ENCODE measurements at places on chromosomes 5 and 9.
A peak's percentile ranks its signal among the peaks of the same experiment; 100 is the strongest.

DNA sequence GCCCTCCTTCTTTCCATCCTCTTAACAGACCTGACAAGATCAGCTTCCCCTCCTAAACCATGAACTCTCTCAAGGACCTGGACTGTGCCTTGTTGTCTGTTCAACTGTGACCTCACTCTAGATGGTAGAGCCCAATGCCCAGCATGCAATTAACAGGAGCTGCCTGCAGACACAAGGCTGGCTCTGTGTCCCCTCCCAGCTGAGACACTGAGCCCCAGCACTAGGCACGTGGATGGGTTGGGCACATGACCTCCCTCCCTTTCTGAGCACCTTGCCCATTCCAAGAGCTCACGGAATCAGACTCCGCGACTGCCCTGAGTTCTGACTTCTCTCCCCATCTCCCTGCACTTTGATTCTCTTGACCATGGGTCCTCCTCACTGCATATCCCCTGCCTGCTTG is 93.5 kb upstream of the LRRTM2 start:
- no peak for DNase-seq

- DNase-seq = no peak
Measured at GRCh38 chr9:86605303-86605702, 251.1 kb upstream of the TUT7 start.

- DNase-seq = no peak
Measured at GRCh38 chr9:137739371-137740309, 120.8 kb downstream of the EHMT1 start.

- no peak for DNase-seq
Measured at GRCh38 chr5:69504036-69504435, 11.4 kb downstream of the OCLN start.

- no peak for DNase-seq
Measured at GRCh38 chr9:33246269-33246860, 6.4 kb downstream of the SPINK4 start.

GRCh38 chr5:174140452-174141020 is 95.0 kb downstream of the NSG2 start:
- no peak for DNase-seq

DNA sequence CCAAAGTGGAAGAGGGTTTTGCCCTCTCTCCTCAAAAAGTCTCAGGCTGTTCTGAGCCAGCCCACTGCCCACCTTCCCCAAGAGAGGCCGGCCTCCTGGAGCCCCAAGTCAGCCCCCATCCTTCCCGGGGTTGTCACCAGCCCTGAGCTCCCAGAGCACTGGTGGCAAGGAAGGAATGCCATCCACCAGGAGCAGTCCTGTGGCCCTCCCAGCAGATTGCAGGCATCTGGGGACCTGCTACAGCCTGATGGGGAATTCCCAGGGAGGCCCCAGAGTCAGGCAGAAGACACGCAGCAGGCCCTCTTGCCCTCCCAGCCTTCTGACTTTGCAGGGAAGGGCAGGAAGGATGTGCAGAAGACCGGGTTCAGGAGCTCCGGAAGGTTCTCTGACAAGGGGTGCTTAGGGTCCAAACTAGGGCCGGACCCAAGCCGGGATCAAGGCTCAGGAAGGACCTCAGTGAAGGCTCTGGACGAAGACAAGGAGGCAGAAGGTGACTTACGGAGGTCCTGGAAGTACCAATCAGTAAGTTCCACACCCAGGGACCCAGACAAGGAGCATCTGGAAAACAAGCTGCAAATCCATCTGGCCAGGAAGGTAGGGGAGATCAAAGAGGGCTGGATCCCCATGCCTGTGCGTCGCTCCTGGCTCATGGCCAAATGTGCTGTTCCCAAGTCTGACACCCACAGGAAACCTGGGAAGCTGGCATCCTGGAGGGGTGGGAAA is 3.7 kb downstream of the SPATA31E1 start:
- DNase-seq = no peak

DNA sequence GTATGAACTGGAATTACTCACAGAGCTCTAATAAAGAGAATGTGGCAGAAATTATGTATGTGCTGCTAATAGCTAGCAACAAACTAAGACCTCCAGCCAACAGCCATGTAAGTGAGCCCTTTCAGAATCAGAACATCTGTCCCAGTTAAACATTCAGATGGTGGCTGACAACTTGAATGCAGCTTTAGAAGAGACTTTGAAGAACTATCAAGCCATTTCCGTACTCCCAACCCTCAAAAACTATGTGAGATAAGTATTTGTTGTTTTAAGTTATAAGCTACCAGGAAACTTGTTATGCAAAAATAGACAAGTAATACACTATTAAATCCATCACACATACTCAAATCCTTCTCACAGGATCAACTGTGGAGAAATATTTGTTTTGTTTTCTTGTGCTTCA is 205.2 kb upstream of the EDIL3 start:
- DNase-seq = no peak

DNA sequence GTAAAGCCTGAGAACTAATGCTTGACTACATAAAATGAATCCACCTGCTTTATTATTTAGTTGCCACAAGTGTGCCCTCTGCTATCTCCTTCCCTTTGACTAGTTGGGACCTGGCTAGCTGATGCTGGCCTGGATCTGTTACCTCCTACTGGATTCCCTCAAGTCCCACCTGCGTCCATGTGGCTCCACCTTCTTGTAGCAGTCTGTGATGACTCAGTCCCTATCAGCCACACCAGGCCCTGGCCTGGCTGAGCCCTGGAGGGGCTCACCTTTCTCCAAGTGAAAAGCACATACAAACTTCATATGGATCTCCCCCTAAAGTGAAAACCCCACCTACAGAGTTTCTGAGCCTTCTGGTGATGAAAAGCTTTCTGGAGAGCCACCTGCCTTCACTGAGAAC is 611.4 kb downstream of the SEMA5A start:
- DNase-seq = no peak

GRCh38 chr5:99019812-99020697 is 91.2 kb upstream of the CHD1 start:
- no peak for DNase-seq

DNA sequence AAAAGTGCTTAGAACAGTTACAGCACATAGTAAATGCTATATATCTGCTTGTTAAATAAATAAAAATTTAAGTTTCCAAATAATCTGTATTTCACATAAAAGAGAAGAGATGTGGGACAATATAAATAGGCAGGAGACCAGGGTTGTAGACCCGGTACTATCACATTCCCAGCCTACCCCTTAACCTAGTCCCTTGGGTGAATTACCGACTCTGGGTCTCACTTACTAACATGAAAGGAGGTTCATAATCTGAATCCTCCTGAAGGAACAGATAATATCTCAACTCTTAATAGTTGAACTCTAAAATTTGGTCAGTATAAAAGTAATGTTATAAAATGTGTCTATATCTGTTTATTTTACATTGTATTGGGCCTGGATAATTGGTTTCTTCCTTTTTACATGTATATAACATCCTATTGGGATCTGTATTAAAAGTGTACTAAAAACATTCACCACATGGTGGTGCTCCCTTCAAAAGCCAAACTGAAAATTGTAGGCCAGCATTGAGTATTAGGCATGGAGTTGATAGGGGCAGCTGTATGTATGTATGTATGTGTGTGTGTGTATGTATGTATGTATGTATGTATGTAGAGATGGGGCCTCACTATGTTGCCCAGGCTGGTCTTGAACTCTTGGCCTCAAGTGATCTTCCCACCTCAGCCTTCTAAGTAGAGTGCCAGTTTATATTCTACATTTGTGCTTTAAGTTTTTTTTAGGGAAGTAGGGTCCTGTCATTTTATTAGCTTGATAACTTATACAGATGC is 64.2 kb upstream of the ABL1 start:
- DNase-seq = no peak

DNA sequence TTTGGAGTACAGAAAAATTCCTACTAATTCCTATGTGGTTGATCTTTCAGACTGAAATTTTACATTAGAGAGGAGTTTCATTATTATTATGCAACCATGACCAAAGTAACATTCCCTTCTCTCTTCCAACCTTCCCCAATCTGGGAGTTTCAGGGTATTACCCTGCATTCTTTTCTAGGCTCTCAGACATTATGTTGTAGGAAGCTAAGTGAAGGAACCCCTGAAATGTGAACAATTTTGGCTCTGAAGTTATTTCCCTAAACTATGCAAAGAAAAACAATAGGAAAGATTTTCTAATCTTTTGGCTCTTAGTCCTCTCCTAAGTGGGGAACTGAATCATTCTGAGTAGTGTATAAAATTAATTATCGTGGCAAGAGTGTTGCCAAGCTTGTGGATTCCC is 63.3 kb upstream of the ZFAND5 start:
- no peak for DNase-seq

- no peak for DNase-seq
Measured at GRCh38 chr5:56264417-56265025, 31.4 kb upstream of the ANKRD55 start.

DNA sequence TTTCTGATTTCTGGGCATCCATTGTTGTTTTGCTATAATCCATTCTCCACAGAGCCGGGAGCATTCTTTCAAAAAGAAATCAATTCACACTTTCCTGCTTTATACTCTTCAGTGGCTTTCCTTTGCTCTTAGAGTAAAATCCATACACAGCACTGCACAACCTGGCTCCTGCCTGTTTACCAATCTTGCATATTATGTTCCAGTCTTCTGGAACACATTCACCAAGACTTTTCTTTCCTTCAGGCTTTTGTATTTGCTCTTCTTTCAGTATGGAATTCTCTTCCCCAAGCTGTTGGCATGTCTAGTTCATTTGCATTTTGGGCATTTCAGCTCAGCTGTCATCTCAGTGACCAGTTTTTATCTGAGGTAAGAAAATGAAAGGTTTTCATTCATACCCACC is 6.3 kb downstream of the RFESD start:
- DNase-seq = no peak

GRCh38 chr5:131996210-131997025 is 15.0 kb downstream of the ACSL6 start:
- no peak for DNase-seq

DNA sequence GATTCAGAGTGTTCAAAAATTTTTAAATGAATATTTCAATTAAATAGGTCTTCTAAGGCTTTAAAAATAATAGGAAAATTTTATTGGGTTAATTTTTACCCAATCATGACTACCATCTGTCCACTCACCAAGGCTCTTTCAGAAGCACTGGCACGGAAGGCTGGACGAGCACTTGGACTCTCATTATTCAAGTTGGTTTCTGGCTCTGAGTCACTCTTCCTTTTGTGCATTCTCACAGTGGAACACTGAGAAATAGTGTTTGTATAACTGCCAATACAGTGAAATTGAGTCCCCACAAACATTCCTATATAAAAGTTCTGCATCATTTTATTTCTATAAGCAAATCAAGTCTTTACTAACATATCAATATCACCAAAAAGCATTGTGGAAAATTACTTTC is 1149.0 kb downstream of the EFNA5 start:
- no peak for DNase-seq

DNA sequence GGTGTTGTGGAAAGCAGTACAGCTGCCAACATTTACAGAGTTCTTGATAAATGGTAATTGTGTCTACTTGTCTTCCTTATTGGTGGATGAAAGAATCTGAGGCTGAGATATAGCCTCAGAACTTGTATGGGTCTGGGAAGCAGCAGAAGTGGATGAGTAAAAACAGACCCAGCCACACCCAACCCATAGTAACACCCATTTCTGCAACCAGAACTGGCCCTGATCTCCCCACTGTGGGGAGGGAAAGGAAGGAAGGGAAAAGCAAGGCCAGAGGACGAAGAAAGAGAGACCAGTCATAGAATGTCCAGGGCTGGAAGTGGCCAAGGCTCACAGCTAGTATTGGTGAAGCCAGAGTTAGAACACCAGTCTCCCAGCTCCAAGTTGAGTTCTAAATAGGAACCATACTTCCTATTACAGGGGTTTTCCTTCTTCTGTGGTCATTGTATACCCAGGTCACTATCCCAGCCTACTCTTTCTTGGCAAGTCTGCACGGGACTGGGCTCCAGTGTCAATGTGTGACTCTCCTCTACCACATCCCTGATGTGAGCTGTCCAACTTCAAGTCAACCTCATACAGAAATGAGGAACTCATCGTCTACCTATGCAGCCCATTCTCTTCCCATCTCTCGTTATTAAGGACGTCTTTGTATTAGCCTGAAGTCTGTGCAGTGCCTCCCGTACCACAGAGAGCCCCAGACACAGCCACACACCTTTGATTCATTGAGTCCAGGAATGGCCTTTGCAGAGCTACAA is 35.9 kb downstream of the ITK start:
- DNase-seq = no peak

DNA sequence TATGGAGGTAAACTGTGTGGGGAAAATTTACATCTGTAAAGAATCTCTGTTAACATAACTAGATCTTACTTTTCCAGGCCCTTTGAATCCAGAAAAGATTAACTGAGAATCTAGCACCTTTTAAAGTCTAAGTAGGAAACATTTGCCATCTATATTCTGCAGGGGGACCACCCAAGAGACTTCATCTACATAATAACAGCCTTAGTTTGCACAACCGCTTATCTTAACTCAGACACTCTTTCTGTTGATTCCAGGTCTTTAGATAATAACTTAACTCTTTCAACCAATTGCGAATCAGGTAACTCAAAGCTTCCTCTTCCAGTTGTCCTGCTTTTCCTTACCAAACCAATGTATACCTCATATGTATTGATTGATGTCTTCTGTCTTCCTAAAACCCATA is 53.4 kb downstream of the GDNF start:
- no peak for DNase-seq

GRCh38 chr5:115379622-115380344 is 83.3 kb upstream of the CCDC112 start:
- no peak for DNase-seq

DNA sequence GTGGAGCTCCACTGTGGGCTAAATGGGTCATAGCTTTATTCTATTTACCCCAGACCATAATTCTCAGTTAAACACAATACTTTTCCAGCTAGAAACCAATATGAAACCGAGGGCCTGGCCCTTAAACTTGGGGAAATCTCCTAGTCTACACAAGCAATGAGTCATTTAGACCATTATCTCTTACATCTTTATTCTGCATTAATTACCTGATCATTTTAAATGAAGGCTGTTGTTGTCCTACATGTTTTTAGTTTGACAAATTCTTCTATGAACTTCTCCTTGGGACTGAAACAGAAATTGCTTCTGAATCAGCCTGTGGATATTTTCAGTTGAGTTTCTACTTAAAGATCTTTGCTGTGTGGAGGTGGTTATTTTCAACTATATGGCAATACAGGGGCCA is 37.9 kb downstream of the RAI14 start:
- no peak for DNase-seq

- DNase-seq = peak; percentile 52
Measured at GRCh38 chr5:157252711-157253465, 13.0 kb upstream of the CYFIP2 start.

DNA sequence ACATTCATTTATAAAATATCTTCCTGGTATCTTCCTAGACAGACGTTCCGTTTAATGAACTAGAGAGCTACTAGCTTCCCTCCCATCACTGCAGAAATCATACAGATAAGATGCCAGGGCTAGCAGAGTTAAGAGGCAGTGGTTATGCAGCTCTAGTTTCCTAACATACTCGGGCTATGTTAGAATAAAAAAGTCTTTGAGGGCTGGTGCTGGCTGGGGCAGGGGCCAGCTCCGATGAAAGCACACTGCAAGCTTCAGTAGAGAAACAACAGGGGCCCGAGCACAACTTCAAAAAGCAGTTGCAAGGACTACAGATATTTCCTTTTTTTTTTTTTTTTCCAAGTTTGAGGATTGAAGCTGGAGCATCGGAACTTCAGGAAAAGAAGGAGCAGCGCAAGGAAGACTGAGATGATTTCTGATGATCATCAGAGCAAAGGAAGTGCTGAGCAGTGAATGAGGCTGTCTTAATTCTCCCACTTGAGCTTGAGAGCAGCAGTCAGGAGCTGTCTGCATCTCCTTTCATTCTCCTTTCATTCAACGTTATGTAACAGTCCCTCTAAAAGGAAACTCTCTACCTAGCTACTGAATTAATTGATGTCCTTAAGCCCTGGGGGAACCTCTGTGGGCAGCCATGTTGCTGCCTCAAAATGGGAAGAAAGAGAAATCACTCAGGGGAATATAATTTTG is 47.6 kb upstream of the ADCY2 start:
- no peak for DNase-seq

All from effector memory CD4-positive, alpha-beta T cell (primary cell).